ENCODE measurements at places on chromosomes 12 and 14. TPM values are rescaled to one million over a fixed set of nuclear protein-coding genes. Genes with fewer than 3 reads are reported as not detected.

Gene LPAR5
- 63.6 TPM for polyA plus RNA-seq

Gene COL2A1
- not detected for polyA plus RNA-seq

Gene DHRS2
- not detected for polyA plus RNA-seq

Gene CDC42BPB
- 1.2 TPM for polyA plus RNA-seq

Gene PLEKHG7
- polyA plus RNA-seq, result 12.0 TPM

Gene PKP2
- 0.43 TPM for polyA plus RNA-seq

Gene KLRC4
- polyA plus RNA-seq, result not detected

Gene HNRNPA1
- polyA plus RNA-seq, result 748 TPM

Gene NTF3
- not detected for polyA plus RNA-seq

Gene SELPLG
- 37.0 TPM for polyA plus RNA-seq

Gene FITM1
- 1.1 TPM for polyA plus RNA-seq

Gene SLC10A1
- not detected for polyA plus RNA-seq

Gene TTC8
- polyA plus RNA-seq, result 2.2 TPM

Gene APOLD1
- 0.23 TPM for polyA plus RNA-seq

Gene BCL11B
- polyA plus RNA-seq, result 0.38 TPM

Gene CCDC198
- not detected for polyA plus RNA-seq

Gene HRK
- polyA plus RNA-seq, result 3.7 TPM

Gene KLRK1
- 15.8 TPM for polyA plus RNA-seq

Gene LHX5
- not detected for polyA plus RNA-seq

Gene NUAK1
- not detected for polyA plus RNA-seq

Gene ORMDL2
- 97.5 TPM for polyA plus RNA-seq

Gene KRT75
- not detected for polyA plus RNA-seq

Gene RDH12
- polyA plus RNA-seq, result 0.11 TPM

Gene GRIP1
- not detected for polyA plus RNA-seq

Gene MANSC1
- polyA plus RNA-seq, result 0.23 TPM

Gene PLEKHD1
- 0.11 TPM for polyA plus RNA-seq

Gene PZP
- not detected for polyA plus RNA-seq

Gene CEBPE
- polyA plus RNA-seq, result not detected

Gene DUSP6
- polyA plus RNA-seq, result 7.7 TPM

Gene ADAM21
- polyA plus RNA-seq, result 0.18 TPM

Gene PAPLN
- polyA plus RNA-seq, result 0.55 TPM

Gene OSBPL8
- 98.4 TPM for polyA plus RNA-seq

Gene GPRC5D
- polyA plus RNA-seq, result 1.4 TPM

Gene TAS2R42
- not detected for polyA plus RNA-seq

Gene ADCY4
- polyA plus RNA-seq, result 0.75 TPM

Gene HOXC10
- not detected for polyA plus RNA-seq

Gene UBC
- 1,893 TPM for polyA plus RNA-seq

Gene C12orf42
- polyA plus RNA-seq, result 25.4 TPM

Gene DACT1
- 0.25 TPM for polyA plus RNA-seq

Data from IgD-negative memory B cell (primary cell).